ENCODE measurements at places on chromosomes 12 and 14. TPM values are rescaled to one million over a fixed set of nuclear protein-coding genes. Genes with fewer than 3 reads are reported as not detected.

The CABP1 gene
- 5.4 TPM for polyA plus RNA-seq

The PRPH gene
- polyA plus RNA-seq: 0.47 TPM

The CRACR2A gene
- polyA plus RNA-seq: 1.7 TPM

The ACTR6 gene
- polyA plus RNA-seq: 32.6 TPM

The TRPV4 gene
- 14.7 TPM for polyA plus RNA-seq

- no peak for DNase-seq
Observed at GRCh38 chr14:67576216-67576955, 23.7 kb downstream of the PIGH start.

DNA sequence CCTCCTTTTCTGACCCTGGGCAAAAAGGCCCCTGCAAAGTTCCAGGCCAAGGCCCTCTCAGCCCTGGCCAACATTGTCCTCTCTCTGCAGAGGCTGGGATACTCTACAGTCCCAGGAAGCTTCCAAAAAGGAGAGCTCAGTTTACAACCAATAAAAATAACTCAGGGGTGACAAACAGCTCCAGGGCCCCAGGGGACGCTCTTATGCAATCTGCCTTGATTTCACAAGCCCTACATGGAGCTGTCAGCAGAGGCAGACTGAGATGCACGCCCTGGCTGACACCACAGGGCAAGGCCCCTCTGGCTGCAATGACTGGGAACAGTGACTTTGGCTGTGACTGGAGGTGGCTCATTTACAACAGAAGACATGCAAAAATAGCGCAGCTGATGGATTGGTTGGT is 129.0 kb upstream of the MED13L start:
- DNase-seq: peak; percentile 50

- peak; percentile 73 for DNase-seq
Observed at GRCh38 chr12:10213168-10214135, 775 bp downstream of the GABARAPL1 start.

DNA sequence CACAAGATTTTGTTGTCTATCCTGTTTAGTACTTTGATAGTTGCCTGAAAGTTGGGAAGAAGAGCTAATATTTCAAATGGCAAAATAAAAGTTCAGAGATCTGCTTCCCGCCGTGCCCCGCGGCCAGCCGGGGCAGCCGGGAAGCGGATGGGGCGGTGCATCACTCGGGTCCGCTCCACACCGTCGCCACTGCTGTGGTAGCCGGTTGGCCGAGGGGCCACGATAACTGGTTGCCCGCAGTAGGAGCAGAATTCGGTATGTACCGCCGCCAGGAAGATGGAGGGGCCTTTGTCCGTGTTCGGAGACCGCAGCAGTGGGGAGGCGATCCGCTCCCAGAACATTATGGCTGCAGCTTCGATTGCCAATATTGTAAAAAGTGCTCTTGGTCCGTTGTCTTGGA is 427.2 kb upstream of the PDE3A start:
- no peak for DNase-seq

DNA sequence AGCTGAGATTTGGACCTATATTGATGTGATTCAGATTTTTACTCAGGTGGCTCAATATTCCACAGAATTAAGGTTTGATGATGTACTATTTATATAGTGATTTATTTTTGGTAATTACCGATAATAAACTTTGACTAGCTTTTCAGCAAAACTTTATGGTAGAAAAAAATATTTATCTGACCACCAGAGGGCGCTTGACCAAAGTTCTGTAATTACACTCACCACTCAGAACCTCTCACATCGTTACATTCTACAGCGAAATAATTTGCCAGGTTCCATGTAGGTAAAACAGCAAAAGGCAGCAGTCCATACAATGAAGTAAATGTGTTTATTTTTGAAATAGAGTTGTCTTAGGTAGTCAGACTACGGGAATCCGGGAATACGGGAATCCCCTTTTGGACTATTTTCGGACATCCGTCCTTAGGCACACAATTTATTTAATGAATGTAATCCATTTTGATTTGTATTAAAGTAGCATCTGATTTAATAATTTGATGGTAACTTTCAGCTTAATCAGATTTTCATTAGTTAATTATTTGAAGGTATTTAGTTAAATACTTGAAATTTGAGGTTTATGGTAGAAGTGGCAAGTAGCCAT is 143.0 kb upstream of the DDHD1 start:
- peak; percentile 16 for DNase-seq

GRCh38 chr12:123150275-123150743 is 581 bp downstream of the PITPNM2 start:
- no peak for DNase-seq

DNA sequence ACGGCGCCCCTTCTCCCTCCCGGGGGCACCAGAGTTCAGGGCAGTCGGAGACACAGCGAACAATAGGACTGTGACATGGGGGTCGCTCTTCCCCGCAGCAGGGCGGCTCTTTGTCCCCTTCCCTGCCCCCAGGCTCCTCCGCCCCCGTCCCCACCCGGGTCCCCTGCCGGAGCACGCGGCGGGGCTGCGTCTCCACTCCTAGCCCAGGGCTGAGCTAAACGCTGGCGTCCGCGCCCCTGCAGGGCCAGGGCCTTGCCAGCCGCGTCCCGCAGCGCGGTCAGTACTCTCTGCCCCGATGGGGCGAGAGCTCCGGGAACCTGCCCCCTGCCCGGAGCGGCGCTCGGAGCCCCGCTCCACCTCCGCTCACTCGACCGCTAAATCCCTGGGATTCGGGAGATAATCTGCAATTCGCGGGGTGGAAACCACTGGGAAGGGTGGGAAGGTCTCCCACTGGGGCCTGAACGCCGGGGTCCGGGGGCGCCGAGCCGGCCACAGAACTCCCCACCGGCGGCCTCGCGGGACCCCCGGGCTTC is 825 bp upstream of the CCDC85C start:
- DNase-seq: no peak
